ENCODE measurements at places on chromosomes 6 and 20.

- DNase-seq = peak; percentile 46
Measured at GRCh38 chr6:16760516-16761470, at the start of gene ATXN1. TSS of gene ATXN1 (minus strand) at chr6:16761460.

GRCh38 chr6:168675375-168675774 lies 234.4 kb downstream of the SMOC2 start:
- no peak for DNase-seq

GRCh38 chr20:36439040-36439730 lies 102.1 kb upstream of the MYL9 start:
- DNase-seq = peak; percentile 54

DNA sequence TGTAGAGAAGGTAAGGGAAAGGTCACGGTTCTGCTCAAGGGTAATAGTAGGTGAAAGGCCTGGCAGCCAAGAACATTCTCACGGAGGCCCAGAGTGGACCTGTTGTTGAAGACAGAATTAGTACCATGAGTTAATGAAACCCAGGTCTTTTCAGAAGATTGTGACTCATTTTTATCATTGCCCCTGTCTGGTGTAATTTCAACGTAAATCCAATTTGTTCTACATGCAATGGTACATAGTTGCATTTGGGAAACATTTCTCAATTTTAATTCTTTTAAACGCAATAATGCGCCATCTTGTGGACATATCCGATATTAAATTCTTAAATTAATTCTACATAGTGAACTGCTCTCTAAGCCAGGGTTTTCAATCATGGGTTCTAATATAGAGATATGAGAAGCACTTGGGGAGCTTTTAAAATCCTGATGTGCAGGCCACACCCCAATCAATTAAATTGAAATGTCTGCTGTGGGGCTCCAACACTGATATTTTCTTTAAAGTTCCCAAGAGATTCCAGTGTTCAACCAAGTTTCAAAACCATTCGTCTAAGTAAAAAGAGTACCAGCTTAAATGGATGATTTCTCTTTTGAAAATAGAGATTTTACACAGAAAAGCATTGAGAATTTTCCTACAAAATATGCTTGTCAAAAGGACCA lies 257.4 kb downstream of the PLCB1 start:
- DNase-seq = no peak

DNA sequence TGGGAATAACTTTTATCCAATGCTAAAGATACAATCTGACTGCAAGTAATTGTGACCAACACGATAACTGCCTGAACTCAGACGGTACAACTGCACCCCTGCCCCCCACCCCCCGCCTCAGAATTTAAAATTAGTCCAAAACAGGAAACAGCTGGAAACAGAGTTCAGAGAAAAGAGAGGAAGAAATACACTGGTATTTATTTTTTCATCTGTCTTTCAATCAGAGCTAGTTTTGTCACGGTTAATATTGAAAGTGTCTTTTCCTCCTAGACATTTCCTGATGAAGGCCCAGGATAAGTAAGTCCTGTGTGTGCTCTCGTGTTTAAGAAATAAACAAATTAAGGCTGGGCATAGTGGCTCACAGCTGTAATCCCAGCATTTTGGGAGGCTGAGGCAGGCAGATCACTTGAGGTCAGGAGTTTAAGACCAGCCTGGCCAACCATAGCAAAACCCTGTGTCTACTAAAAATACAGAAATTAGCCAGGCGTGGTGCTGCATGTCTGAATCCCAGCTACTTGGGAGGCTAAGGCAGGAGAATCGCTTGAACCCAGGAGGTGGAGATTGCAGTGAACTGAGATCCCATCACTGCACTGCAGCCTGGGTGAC lies 21.5 kb downstream of the ACSS1 start:
- no peak for DNase-seq

DNA sequence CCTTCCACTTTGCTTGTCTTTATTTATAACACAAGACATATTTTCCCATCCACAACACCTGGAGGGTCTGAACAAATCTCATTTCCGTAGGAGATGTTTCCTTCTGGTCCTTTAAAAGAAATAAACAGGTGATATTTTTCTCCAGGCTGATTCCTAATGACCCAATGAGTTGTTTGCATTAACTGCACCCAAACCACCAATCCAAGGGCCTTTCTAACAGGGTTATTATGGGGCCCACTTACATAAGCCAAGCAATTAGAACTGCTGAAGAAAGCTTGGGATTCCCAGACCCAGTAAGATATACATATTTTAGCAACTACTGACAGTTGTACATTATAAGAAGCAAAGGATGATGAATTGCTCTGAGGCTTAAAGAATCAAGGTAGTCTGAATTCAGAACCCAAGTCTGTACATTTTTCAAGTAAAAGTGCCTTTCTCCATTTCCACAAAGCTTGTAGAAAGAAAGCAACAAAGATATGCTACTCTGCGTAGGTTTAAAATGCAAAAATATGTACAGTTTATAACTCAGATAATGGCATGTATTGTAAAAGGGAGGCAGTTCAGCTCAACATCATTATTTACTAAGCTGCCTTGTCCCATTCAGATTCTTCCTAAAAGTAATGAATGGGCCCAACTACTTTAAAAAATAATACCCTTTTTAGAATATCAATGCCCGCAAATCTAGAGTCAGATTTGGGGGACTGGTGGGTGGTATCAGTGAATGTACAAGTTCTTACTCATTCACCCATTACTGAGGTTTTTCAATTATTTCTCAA lies 120.0 kb downstream of the DST start:
- DNase-seq = no peak

DNA sequence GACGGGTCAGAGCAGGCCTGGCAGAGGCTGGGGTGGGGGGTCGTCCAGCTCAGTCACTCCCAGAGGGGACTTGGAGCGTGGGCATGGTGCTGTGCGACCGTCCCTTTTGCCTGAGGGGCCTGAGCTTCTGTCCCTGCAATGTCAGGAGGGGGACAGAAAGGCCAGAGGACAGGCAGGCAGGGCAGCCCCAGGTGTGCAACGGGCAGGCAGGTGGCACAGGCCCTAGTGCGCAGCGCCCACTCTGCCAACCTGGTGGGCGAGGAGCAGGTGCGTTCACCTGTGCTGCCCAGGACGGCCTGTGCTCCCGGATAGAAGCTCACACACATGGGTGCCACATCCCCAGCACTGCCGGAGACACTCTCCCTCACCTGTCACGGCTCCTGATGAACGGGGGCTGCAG lies 78.7 kb upstream of the SLCO4A1 start:
- no peak for DNase-seq

Data from T-cell (primary cell).